ELR (cell line): ENCODE measurements at places on chromosomes 3 and 15.

- DNase-seq = no peak
Measured at GRCh38 chr3:174303907-174304560, 555.1 kb upstream of the NAALADL2 start.

DNA sequence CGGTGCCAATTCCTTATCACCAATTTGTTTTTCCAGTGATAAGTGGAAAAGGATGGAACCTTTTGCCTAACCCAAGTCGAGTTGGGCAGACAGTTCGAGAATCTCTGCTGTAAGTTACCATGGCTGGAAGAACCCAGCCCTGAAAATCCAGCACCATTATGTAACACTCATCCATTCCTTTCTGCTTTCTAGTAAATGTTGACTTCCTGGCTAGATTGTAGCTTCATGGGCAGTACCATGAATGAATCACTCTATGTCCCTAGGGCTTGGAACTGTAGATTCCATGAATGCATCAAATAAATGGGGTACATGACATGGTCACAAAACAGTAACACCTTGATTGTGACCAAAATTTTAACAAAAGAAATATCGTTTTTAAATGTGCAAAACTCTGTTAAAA lies 14.0 kb downstream of the CHCHD4 start:
- DNase-seq = no peak

- DNase-seq = no peak
Measured at GRCh38 chr3:18410205-18410604, 14.9 kb downstream of the SATB1 start.

GRCh38 chr15:69000725-69001503 lies 13.6 kb upstream of the NOX5 start:
- DNase-seq = peak; percentile 13

- DNase-seq = no peak
Measured at GRCh38 chr3:148659512-148659911, 38.2 kb upstream of the AGTR1 start.

- no peak for DNase-seq
Measured at GRCh38 chr3:42051384-42052131, 39.6 kb upstream of the TRAK1 start.

GRCh38 chr3:114504941-114505628 lies 211.3 kb downstream of the TIGIT start:
- peak; percentile 70 for DNase-seq

- DNase-seq = no peak
Measured at GRCh38 chr3:23602971-23603370, 202.8 kb upstream of the UBE2E1 start.

DNA sequence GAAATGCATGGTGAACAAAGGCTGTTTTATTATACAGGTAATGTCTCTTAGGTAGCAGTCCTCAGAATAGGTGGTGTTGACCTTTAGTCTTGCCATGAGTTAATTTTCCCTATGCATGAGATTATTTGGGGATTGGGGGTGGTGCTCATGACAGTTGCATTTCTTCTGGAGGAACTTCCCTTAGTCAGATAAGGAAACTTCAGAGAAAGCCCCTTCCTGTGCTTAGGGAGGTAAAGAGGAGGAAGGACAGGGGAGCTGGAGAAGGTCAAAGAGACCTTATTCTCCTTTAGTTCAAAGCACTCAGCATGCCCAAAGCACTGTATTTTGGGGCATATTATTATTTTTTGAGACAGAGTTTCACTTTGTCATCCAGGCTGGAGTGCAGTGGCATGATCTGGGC lies 47.7 kb downstream of the ZBTB11 start:
- DNase-seq = no peak

DNA sequence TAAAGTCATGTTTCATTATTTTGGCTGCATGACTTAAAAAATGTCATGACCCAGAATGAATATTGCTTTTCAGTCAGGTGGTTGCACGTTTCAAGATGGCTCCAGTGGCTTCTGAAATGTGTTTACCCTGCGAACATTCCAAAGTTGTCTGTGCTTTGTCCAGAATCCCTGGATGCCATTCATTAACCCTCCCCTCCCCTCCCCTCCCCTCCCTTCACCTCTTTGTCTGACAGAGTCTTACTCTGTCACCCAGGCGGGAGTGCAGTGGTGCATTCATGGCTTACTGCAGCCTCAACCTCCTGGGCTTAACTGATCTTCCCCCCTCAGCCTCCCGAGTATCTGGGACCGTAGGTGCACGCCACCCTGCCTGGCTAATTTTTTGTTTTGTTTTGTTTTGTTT lies 308.0 kb downstream of the PTPRG start:
- DNase-seq = no peak

GRCh38 chr3:160999274-160999673 lies 105.9 kb downstream of the B3GALNT1 start:
- no peak for DNase-seq
